CD4-positive, alpha-beta T cell treated with Interleukin-15 for 4 hours (primary cell): ENCODE measurements at places on chromosomes 6 and 20.

- DNase-seq, result no peak
These were observed 31.6 kb upstream of the APMAP start for GRCh38 chr20:25024171-25024570.

- DNase-seq, result no peak
These were observed 236.3 kb downstream of the HAO1 start for GRCh38 chr20:7703996-7704395.

DNA sequence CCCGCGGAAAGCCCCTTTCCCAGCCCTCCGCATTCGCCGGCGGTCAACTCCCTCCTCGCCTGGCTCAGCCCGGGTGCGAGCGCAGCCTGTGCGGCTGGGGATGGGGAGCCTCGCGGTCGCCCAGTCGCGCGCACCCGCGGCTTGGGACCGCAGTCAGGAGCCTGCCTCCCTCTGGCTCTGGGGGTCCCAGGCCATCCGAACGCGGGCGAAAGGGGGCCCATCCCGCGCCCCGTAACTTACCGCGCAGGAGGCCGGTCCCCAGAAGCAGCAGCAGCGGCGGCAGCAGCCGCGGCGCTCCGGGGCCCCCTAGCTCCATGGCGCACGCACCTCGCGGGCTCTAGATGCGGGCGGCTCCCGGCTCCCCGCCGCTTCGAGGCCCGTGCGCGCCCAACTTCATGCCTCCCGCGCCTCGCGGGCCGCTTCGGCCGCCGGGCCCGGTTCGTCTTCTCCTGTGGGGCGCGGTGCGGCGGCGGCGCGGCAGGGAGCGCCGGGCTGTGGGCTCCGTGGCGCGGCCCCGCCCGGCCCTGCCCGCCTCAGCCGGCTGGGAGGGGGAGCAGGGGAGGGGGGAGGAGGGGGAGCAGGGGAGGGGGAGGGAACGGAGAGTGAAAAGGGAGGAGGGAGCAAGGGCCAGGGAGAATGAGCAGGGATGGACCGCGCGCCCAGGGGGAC, at the start of gene CHRNA4:
CHRNA4 (minus strand) TSS at position 500 of the 669 bp plus-strand sequence; CDS start at position 316, 184 bp downstream.
- no peak for DNase-seq

GRCh38 chr6:6724539-6725467, 136.3 kb downstream of the LY86 start:
- peak; percentile 11 for DNase-seq

DNA sequence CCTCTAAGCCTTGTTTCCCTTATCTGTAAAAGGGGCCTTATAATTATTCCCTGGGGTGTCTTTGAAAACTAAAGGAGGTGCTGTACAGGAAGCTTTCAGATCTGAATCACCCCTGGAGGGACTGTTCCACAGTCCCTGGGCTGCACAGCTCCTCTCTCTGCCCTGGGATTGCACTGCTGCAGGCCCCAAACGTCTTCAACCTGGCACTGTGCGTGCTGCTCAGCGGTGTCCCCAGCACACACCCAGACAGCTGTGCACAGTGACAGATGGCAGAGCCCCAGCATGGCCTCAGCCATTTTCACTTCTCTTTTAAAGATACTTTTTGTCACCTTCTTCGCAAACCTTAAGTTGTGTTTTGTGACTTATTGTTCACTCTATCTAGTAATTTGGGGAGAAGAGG, 50.7 kb upstream of the INSM1 start:
- DNase-seq, result no peak

- DNase-seq, result no peak
These were observed 304.7 kb upstream of the SGK1 start for GRCh38 chr6:134622382-134623173.

DNA sequence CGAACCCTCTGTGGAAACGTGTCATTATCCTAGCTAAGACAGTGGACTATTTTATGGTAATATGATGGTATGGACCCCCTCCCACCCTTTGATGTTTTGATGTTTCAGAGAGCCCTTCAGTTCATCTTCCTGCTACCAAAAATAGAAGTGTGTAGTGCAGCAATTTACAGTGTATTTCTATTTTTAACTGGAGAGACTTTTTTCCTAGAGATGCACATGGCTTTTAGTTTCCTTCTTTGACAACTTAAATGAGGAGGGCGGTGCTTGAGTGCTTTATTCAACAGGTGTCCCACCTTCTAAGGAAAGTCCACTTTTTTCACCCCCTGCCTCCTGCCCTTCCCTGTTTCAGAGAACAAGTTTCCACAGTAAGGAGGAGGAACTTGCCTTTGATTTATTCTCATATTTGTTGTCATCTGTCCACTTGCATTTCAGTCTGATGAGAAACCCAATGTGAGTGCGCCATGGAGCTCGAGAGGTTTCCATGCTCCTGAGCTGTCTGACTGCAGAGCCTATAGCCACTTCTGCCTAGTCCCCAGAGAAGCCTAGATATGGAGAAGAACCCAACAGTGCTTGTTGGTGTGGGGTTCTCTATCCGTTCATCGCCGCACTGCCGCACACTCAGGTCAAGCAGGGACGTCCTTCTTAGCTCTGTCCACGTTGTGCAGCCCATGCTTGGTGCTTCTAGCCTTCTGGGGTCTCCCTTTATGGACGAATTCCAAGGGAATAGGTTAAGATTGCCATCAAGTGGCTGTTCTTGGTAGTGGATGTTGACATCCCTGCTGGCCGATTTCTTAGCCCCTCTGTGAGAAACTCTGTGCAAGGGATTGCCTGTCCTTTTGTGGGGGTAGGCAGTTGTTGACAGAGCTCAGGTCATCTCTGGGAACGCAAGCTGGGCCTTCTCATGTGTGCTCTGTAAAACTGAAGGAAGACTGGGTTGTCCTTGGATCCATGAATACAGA, 144.2 kb downstream of the JARID2 start:
- DNase-seq, result no peak

DNA sequence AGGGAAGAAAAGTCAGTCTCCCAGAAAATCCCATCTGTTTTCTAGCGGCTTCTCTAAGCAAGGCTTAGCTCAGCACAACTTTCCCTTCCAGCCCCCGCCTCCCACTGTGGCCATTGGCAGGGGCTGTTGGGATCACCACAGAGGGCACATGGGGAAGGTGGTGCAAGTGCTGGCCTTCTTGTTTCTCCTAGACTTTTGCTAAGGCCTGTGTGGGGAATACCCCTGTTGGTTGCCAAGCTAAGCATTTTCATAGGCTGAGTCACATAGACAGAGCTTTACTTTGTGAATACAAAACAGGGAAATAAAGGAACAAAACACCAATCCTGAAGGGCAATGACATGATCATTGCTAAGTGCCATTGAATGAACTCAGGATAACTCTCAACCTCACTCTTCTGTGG, 32.4 kb upstream of the TIAM2 start:
- DNase-seq, result no peak

DNA sequence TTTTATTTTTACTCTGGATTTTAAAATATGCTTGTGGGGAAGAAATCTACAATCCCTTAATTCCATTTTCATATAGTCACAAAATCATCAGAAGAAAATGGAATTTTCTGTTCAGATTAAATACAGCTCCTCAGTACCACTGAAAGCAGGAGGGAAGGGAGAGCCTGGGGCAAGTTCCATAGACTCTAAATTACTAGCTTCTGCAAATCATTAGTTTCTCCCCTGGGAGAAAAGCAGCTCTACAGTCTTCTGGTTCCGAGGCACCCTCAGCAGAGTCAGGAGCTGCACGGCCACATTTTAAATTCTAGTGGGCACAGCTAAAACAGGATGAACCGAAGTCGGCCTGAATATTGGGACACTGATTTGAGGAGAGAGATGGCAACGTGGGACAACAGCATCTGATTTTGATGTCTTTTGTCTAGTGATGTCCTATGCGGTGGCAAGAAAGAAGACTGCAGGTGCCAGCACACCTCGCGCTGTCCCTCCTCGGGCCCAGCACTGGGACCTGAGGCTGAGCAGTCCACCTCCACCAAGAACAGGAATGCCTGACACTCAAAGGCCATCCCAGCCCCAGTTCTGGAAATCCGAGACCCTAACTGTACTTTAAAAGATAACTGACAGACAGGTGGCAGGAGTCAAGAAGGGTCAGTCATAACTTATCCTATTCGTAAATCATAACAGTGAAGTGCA, 90.7 kb downstream of the FOXC1 start:
- no peak for DNase-seq

GRCh38 chr6:6655805-6656251, 67.3 kb downstream of the LY86 start:
- DNase-seq, result no peak

GRCh38 chr6:56708810-56709597, 66.3 kb upstream of the DST start:
- no peak for DNase-seq

- no peak for DNase-seq
These were observed 2.8 kb upstream of the HTR1B start for GRCh38 chr6:77466055-77466450.

GRCh38 chr6:149864578-149865535, 698 bp upstream of the LRP11 start:
- peak; percentile 56 for DNase-seq

DNA sequence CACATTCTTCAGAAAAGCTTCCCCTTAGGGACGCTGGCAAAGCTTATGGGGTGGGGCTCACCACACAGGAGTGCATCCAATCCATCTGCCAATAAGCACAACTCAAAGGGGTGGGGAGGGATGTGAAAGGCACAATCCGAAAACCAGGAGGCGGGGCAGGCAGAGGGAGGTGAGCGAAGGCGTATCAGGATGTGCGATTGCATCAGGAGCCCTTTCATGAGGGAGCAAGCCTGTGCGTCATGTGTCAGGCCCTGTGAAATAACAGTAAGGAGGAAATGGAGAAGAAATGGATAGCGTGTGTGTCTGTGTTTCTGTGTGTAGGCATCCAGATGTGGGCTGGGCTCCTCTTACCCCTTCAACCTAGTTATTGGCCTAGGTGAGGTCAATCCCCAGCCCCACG, 382.4 kb upstream of the CDH4 start:
- DNase-seq, result no peak

- DNase-seq, result no peak
These were observed 361.3 kb downstream of the CD109 start for GRCh38 chr6:74057326-74057725.

- no peak for DNase-seq
These were observed 44.6 kb upstream of the DDR1 start for GRCh38 chr6:30839671-30840070.

- DNase-seq, result no peak
These were observed 48.8 kb downstream of the ERMARD start for GRCh38 chr6:169800116-169800667.

- no peak for DNase-seq
These were observed 33.7 kb downstream of the GCNT2 start for GRCh38 chr6:10554826-10555225.

DNA sequence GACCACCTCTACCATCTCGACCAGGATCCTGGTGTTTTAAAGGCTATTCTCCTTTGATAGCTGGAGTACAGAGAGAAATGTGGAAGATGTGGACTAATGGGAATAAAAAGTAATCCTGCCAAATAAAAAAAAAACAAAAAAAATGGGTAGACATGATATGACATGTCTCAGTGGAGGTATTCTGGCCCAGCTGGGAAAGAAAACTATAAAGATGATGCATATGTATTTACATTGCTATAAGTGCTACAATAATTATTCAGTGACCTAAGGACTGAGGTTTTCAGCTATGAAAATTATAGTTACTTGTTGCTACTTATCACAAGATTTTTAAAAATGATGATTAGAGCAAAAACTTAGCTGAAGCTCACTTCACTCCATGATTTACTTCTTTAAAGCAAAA, 101.1 kb downstream of the SIM1 start:
- DNase-seq, result no peak

DNA sequence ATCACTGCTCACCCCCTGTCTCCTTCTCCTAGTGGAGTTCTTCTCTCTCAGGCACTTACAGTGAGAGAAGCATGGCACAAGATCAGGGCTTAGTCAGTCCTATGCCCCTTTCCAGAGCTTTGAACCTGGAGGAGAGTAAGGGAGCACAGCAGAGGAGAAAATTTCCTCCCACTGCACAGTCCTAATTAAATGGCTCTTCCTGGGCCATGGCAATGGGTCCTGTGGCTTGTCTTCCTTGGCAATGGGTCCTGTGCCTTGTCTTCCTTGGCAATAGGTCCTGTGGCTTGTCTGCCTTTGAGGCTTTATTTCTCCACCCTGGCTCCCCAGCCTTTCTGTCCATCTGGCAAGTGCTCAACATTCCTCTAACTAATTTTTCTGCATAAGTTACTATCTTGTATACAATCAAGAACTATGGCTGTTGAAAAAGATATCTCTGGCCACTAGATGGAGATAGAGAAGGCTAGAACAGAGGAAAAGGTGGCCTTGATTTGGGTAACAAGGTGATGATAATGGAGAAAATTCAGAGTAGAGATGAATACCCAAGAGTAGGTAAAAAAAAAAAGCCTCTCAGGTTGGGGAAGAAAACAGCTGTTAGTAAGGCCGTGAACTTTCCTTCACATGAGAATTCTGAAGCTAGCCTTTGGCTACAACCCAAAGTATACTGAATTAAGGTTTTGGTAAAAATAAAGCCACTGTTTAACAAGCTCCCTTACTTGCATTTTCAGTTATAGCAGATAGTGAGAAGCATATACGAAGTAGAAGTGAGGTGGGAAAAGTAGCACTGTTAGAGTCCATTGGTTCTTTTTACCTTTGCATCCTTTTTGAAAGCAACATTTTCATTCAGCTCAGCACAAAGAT, 504.9 kb downstream of the DOK5 start:
- no peak for DNase-seq

GRCh38 chr20:46255440-46256104, 52.7 kb downstream of the CDH22 start:
- DNase-seq, result no peak

DNA sequence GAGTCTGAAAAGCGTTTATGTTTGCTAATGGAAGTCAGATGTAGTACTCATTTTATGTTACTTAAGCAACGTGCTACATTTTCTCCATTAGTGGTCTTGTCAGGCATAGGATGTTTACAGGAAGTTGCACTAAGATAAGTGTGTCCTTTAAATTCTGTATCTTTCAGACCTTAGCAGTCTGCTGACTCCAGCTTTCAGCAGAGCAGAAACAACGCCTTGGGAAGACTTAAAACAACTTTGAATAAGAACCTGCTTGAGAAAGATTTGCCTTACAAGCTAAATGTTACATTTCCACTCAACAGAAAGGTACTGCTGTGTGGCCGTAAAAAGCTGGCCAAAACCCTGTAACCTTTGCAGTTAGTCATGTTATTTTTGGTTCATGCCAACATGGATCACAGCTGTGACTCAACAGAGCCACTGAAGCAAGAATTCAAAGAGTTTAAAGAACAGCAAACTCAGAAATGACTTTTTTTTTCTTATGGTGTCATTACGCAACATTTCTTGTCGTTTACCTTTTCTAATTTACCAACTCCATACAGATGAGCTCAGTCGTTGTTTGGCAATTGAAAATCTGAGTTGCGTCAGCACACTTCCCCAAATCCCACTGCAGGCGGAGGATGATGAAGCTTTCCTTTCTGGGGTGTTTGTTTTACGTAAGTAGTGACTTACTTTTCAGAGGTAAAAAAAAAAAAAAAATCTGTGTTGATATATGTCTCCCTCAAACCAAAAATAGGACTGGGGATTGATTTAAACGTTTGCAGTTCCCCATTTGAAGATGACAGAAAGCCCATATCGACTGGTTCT, 27.9 kb upstream of the BMP6 start:
- no peak for DNase-seq
